ENCODE measurements at places on chromosomes 11 and 22.

DNA sequence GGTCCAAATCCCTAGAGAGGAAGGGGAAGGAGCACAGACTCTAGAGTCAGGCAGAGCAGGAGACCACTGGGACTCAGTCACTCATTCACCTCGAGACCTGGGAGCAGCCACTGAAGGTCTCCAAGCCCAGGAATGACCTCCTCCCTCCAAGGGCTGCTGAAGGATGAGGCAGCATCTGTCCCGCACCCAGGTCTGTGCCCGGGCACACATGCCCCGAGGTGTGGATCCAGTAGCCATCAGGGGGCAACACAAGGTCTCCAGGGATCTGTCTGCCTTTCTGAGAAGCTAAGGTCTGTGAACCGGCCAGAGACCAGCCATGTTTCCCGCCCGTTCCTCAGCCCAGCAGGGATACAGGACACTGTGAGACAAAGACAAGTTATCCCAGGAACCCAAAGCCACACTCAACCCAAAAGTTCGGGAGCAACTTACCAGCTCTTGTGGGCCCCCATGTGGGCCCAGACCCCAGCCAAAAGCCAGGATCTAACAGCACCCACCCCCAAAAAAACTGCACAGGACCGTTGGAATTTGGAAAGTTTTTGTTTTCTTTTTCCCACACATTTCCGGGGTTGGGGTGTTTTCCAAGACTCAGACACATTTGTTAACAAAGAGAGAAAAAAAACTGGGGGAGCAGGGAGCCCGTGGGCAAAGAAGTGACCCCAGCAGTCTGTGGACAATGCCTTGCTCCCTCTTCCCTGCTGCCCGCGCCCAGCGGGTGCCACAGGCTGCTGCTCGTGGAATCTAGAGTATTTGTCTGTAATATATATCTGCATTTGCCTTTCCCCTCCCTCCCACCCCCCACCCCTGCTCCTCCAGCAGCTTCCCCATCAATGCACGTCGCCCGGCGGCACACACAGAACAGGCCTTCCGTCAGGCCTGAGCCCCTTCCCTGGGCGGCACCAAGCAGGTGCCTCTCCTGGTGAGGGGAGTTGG is 14.9 kb downstream of the SLC22A12 start:
- DNase-seq: no peak

DNA sequence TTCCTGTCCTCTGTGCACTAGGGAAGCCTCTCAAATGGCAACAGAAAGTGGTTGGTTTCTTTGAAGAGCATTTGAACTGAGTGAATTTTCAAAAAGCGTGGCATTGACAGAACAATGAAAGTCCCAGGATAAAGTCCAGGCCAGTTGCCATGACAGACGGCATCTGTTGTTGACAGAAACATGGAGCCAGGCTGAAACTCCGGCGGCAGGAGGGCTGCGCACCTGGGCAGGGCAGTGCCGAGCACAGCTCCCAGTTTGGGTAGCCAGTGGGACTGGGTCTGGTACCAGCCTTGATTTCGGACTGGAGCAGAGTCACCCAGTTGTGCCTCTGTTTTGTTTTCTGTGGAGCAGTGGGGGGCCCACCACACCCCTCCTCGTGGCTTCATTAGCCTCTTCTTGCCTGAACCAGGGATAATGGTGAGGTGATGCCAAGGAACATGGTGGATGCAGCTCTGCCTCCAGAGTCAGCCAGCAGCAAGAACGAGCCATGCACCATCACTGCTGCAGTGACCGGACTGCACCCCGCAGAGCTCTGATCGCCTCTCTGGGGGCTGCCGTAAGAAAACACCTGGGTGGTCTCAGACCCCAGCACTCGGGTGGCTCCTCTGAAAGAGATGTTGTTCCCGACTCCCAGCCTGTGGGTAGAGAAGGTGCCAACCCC is 9.8 kb upstream of the SEPTIN5 start:
- no peak for DNase-seq

- DNase-seq: no peak
These were observed 8.7 kb downstream of the AASDHPPT start for GRCh38 chr11:106086135-106086534.

- no peak for DNase-seq
These were observed 33.2 kb upstream of the GAB2 start for GRCh38 chr11:78450866-78451265.

DNA sequence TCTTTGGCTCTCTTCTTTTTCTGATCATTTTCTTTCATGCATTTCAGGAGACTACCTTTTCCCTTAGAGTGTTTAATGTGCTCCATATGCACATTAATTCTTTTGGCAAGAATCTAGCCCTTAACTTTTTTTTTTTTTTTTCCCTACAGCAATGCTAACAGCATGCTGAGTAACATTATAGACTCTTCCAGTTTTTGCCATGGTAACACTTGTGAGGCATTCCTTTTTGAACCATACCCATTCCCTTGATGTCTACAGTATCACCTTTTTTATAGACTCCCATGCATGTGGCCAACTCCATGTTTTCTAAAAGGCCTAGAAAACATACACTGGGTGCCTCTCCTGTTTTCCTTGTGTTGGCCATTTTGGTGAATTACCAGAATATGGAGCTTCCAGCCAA is 2.9 kb upstream of the MRPL17 start:
- no peak for DNase-seq

DNA sequence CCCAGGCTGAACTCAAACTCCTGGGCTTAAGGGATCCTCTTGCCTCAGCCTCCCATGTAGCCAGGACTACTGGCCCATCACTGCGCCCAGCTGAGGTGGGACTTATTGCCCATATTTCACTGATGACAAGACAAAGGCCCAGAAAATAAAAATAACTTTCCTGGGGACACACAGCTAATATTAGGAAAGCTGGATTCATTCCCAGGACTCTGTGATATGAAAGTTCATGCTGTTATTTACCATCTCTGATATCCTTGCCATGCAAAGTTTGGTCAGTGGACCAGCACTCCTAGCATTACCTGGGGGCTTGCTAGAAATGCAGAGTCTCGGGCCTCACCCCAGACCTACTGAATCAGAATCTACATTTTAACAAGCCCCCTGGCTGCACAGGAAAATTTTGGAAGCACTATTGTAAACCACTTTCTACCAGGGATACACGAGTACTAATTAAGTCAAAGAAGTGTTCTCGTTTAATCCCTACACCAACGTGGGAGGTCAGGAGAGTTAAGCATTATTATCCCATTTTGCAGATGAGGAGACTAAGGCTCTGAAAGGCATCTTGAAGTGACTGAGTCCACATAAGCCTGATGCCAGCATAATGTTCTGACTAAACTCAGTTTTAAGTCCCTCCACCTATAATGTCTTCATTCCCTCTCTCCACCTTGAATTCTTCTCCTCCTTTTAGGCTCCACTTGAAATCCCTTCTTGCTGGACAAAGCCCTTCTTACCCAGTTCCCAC is 2.5 kb upstream of the FAM83F start:
- DNase-seq: no peak

GRCh38 chr11:15720460-15720859 is 605.7 kb downstream of the INSC start:
- DNase-seq: no peak

All from H4 (cell line).